ENCODE measurements at places on chromosomes 3 and 15.
A peak's percentile ranks its signal among the peaks of the same experiment; 100 is the strongest.

GRCh38 chr3:128392818-128393544, 73.7 kb downstream of the DNAJB8 start:
- DNase-seq = no peak

GRCh38 chr15:95557226-95558046, 773.1 kb upstream of the NR2F2 start:
- peak; percentile 83 for DNase-seq

DNA sequence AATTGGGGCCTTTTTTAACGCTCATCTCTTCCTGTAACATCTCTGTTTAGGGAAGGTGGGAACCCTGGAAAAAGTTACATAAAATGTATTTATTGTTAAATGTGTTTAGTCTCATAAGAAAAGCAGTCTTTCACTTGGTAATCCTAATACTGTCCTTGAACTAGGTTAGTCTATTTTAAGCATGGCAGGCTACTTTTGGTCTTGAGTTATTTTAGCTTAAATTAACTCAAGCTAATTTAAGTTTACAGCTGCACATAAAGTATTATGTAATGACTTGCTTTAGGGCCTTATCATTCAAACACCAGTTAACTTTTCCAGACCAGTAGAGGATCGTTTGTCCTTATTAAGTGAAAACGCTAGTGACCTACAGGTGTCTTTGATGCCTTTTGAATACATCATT, 63.2 kb downstream of the DCUN1D1 start:
- no peak for DNase-seq

DNA sequence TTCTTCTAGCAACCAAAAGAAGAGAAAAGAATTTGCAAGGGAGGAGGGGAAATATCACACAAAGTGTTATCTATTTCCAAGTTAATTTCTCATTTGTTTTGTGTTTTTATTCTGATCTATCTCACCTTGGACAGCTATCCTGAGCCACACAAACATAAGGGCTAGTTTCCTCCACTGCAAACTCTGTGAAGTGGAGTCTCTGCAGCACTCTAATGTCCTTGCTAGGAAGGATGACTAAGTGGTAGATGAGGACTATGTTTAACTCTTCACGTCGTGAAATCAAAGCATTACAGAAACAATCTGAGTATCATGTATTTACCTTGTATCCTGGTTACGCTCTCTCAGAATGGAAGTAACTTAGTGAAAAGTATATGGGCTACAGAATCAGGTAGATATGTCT, 33.9 kb upstream of the CHRM5 start:
- DNase-seq = no peak

DNA sequence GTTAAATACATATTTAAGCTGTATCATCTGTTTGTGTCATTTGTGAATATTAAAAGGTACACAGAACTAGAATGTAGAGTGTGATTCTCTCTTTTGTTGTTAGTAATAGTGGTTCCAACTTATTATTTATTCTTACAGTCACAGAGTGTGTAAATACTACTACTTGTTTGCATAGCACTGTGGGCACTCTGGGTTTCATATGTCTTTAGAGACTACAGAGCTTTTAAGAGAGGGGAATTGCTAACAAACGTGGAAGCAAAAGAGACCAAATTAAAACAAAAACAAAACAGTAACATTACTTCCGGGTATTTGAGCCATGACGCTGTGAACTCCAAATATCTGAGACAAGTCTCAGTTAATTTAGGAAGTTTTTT, 828.0 kb upstream of the DPPA4 start:
- DNase-seq = no peak

GRCh38 chr15:53872410-53872809, 105.8 kb upstream of the UNC13C start:
- no peak for DNase-seq

- no peak for DNase-seq
Measured at GRCh38 chr3:100400419-100400779, 490 bp downstream of the TOMM70 start.

GRCh38 chr3:142735462-142735861, 11.6 kb downstream of the TRPC1 start:
- DNase-seq = no peak

Measured in fibroblast of skin of left biceps (primary cell).